ENCODE measurements at places on chromosomes 7 and 10.

GRCh38 chr7:156827587-156828203 lies 65.3 kb downstream of the LMBR1 start:
- no peaks in the 10 kb centered on the region for H3K4me1 ChIP-seq
- H3K27me3 ChIP-seq, result no peaks in the 10 kb centered on the region
- H3K36me3 ChIP-seq, result peaks cover 10% of the 10 kb centered on the region
- H3K4me3 ChIP-seq, result no peak overlapping the region
- no peak overlapping the region for H3K27ac ChIP-seq

DNA sequence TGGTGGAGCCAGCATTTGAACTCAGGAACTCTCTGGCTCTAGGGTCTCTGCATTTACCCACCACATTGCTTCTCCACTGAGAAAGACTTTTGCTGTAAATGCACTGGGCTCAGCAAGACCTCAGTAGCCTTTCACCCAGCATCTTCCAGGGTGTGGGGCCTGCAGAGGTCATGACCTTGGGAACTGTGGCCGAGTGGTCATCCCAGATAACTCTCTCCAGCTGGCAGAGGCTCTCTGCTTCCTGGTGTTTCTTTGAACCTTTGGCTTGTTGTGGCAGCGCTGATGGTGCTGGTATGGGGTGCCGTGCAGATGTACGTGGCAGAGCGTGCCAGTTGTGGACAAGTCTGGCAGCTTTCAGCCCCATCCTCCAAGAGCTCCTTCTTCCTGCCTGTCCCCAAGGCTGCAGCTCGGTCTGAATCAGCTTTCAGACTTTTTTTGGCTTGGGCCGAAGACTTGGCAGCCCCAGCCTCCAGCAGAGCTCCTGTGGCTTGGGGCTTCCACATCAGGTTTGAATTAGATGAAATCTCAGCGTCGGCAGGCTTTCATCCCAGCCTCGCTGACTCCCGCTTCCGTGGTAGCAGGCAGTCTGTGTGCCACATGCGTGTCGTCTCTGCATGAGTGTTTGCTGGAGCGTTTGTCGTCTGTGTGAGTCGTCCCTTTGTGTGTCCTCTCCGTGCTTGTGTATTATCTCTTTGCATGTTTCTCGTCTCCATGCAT lies 21.5 kb downstream of the ADAMTS14 start:
- H3K27me3 ChIP-seq, result no peaks in the 10 kb centered on the region
- no peak for DNase-seq
- no peak overlapping the region for H3K27ac ChIP-seq

- H3K4me3 ChIP-seq, result no peak overlapping the region
- H3K27ac ChIP-seq, result no peak overlapping the region
- H3K36me3 ChIP-seq, result no peaks in the 10 kb centered on the region
- peaks cover 10% of the 10 kb centered on the region for H3K4me1 ChIP-seq
Observed at GRCh38 chr10:34959786-34960185, 130.4 kb downstream of the CUL2 start.

- no peaks in the 10 kb centered on the region for H3K27me3 ChIP-seq
- DNase-seq, result no peak
- no peak overlapping the region for H3K4me3 ChIP-seq
- H3K36me3 ChIP-seq, result no peaks in the 10 kb centered on the region
- no peak overlapping the region for H3K27ac ChIP-seq
Observed at GRCh38 chr7:89926194-89926593, 228.1 kb upstream of the STEAP1 start.

Data from upper lobe of left lung (tissue), 6 donors.